ENCODE measurements at places on chromosomes 11 and 22.

DNA sequence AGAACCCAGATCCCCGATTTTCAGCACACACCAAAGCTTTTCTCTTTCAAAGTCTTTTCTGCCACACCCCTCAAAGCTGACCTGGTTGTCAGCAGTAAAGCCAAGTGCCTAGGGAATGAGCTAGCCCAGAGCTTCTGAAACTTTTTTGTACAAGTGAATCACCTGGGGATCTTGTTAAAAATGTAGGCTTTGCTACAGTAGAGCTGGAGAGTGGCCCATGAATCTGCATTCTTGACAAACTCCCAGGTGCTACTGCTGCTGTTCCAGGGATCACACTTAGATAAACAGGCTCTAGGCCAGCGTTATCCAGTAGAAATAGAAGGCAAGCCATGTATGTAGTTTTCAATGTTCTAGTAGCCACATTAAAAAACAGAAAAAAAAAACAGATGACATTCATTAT lies 21.8 kb upstream of the NAV2 start:
- no peak for DNase-seq

DNA sequence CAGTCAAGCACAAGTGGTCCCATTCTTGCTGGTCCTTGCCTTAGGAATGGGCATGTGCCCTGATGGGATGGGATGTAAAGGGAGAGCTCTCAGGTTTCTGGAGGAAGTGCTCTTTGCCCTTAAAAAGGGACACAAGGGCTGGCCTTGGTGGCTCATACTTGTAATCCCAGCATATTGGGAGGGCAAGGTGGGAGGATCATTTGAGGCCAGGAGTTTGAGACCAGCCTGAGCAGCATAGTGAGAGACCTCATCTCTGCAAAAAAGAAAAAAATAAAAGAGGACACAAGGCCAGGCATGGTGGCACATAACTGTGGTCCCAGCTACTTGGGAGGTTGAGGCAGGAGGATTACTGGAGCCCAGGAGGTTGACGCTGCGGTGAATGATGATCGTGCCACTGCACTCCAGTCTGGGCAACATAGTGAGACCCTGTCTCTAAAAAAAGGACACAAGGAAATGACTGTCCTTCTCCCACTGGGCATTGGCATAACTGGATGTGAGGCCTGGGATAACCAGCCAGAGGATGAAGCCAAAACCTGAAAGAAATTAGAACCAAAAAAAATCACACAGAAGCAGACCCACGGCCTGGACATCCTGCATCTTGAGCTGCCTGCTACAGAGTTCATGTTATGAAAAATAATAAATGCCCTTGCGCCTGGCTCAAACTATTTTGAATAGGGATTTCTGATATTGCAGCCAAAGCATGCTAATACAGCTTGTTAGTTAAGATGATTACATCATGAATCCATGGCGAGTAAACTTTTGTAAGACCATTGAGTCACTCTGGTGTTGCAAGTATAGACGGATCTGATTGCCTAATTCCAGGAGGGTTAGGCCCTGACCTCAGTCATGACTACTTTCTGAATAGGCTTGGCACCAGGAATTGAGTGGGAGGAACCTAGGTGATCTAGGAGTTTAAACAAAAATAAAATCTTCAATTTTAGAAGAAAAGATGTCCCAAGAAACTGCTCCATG lies 12.9 kb upstream of the CRKL start:
- DNase-seq = peak; percentile 88

DNA sequence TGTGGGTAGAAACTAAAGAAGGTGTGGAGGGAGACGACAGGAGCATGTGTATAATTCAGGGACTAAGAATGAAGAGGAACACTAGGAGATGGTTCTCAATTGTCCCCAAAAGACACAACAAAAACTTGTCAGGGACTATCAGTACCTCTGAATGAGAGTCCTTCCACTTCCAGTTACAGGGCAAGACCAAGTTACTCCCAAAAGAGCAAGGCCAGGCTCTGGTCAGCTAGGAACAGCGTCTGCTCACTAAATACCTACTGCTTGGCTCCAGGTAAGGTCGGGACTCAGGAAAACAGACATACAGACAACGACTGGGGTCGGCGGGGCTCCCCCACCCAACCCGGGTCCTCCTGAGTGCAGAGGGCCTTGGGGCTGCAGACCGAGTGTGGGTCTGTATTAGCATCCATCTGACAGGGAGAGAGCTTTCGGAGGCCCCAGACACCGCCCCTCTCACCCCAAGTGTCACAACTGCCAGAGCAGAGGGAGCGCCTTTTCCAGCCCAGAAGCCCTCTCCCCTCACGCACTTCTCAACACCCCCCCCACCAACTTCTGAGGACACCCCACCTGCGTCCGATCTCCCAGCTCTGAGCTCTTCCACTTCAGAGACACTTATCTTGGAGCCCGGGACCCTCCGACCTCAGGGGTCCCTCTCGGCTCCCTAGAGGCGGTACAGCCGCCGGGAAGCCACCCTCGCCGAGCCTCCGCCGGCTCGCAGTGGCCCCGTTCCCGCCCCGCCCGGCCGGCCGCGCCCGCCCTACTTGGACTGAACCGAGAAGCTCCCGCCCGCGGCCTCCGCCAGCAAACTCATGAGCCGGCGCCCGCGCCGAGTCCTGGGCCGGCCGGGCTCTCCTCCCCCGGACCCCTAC lies 522 bp downstream of the RHOG start:
- no peak for DNase-seq

DNA sequence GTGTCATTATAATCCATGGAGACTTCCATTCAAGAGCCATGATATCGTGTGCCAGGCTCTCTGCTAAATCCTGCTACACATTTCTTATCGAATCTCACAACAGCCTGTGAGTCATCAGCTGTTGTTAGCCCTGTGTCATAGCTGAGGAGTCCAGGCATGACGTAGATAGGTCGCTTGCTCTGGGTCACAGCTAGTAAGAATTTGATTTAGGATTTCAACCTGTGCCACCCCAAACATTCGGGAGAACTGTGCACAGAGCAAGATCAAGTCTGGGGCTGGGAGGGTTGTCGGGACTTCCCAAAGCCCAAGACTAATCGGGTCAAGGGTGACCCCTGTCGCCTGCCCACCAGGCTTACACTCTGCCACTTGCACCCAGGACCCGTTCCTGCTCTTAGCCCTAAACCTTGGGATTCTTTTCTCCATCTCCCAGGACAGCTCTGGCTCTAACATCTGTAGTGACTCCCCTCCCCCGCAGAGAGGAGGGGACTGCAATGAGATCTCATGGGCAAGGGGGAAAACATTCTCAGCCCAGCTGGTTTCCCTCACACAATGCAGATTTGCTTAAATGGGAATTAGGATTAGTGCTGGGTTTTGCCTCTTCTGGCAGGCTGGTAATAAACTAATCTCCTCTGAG lies 34.3 kb downstream of the TSPAN18 start:
- peak; percentile 92 for DNase-seq

- peak; percentile 31 for DNase-seq
These were observed 74.7 kb downstream of the NARS2 start for GRCh38 chr11:78499971-78500370.

DNA sequence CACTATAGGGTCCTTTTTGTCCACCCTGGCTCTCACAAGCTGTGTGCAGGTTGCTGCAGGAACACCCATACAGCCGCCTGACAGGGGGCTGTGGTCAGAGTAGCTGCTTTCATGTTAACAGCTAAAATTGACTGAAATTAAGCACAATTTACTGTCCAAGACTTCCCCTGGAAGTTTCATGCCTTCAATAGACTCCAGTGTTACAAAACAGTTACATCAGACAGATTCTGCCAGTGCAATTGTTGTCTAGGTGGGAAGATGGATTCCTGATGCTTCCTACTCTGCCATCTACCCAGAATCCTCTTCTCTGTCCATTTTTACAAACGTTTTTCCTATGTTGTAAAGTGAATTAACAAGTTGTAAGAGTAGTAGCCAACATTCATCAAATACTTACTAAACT lies 5.3 kb upstream of the TSKU start:
- DNase-seq = no peak

- no peak for DNase-seq
These were observed 10.7 kb downstream of the MCM5 start for GRCh38 chr22:35410663-35411034.
